ENCODE measurements at places on chromosomes 12 and 14. TPM values are rescaled to one million over a fixed set of nuclear protein-coding genes. Genes with fewer than 3 reads are reported as not detected.

GRCh38 chr14:43877351-43877960 is 629.6 kb downstream of the FSCB start:
- no peak overlapping the region for H3K4me3 ChIP-seq
- no peak for DNase-seq
- H3K27me3 ChIP-seq, result no peaks in the 10 kb centered on the region

- no peak overlapping the region for H3K4me3 ChIP-seq
- no peaks in the 10 kb centered on the region for H3K36me3 ChIP-seq
- no peaks in the 10 kb centered on the region for H3K27me3 ChIP-seq
Observed at GRCh38 chr12:115820656-115821055, 456.8 kb downstream of the MED13L start.

- peak; percentile 63 for DNase-seq
- peaks cover 51% of the 10 kb centered on the region for H3K36me3 ChIP-seq
- no peak overlapping the region for H3K27ac ChIP-seq
- H3K27me3 ChIP-seq, result no peaks in the 10 kb centered on the region
- peaks cover 13% of the 10 kb centered on the region for H3K4me1 ChIP-seq
Observed at GRCh38 chr14:71720978-71721624, 211.1 kb upstream of the RGS6 start.

Gene CCNB1IP1
- total RNA-seq, result 61.8 TPM

Gene ENDOU
- total RNA-seq, result 0.09 TPM

- peaks cover 32% of the 10 kb centered on the region for H3K27me3 ChIP-seq
- H3K27ac ChIP-seq, result no peak overlapping the region
- no peaks in the 10 kb centered on the region for H3K36me3 ChIP-seq
- no peak overlapping the region for H3K4me3 ChIP-seq
- peaks cover 3% of the 10 kb centered on the region for H3K4me1 ChIP-seq
Observed at GRCh38 chr14:21822109-21822508, 148.5 kb upstream of the OR4E1 start.

GRCh38 chr12:10957741-10958140 is 18.7 kb upstream of the TAS2R14 start:
- peaks cover 16% of the 10 kb centered on the region for H3K4me1 ChIP-seq
- no peak overlapping the region for H3K4me3 ChIP-seq
- H3K27ac ChIP-seq, result no peak overlapping the region
- peaks cover 2% of the 10 kb centered on the region for H3K36me3 ChIP-seq

Gene SLC8A3
- 0.79 TPM for total RNA-seq

DNA sequence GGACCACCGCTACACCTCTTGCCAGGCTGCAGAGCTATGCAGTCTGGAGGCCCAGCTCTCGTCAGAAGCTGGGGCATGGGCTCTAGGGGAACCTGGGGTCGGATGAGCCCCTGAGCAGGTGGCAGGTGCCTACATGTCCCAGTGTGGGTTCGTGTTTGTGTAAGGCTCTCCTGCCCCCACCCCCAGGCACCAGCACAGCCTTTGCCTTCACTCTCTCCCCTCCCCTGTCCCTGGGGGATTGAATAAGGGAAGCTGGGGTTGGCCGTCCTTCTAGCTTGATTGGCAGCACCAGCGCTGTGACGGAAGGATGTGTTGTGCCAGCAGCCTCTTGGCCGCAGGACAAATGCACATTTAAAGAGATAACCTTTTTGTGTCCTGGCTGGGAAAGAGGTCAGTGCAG is 34.8 kb upstream of the TSPAN9 start:
- peaks cover 9% of the 10 kb centered on the region for H3K27me3 ChIP-seq
- H3K4me3 ChIP-seq, result no peak overlapping the region
- no peaks in the 10 kb centered on the region for H3K4me1 ChIP-seq
- H3K36me3 ChIP-seq, result no peaks in the 10 kb centered on the region

GRCh38 chr12:63922474-63922873 is 78.0 kb downstream of the SRGAP1 start:
- no peaks in the 10 kb centered on the region for H3K4me1 ChIP-seq
- H3K27ac ChIP-seq, result no peak overlapping the region
- no peak overlapping the region for H3K4me3 ChIP-seq

- peaks cover 20% of the 10 kb centered on the region for H3K27me3 ChIP-seq
- H3K4me1 ChIP-seq, result no peaks in the 10 kb centered on the region
- H3K36me3 ChIP-seq, result no peaks in the 10 kb centered on the region
- H3K27ac ChIP-seq, result no peak overlapping the region
- DNase-seq, result no peak
Observed at GRCh38 chr12:106258226-106258625, 10.4 kb upstream of the CKAP4 start.

Gene SCNN1A
- not detected for total RNA-seq

GRCh38 chr12:116990971-116991966 is 80.5 kb downstream of the FBXW8 start:
- no peak overlapping the region for H3K27ac ChIP-seq
- H3K27me3 ChIP-seq, result no peaks in the 10 kb centered on the region
- H3K36me3 ChIP-seq, result peaks cover 8% of the 10 kb centered on the region
- no peak for DNase-seq
- no peak overlapping the region for H3K4me3 ChIP-seq

DNA sequence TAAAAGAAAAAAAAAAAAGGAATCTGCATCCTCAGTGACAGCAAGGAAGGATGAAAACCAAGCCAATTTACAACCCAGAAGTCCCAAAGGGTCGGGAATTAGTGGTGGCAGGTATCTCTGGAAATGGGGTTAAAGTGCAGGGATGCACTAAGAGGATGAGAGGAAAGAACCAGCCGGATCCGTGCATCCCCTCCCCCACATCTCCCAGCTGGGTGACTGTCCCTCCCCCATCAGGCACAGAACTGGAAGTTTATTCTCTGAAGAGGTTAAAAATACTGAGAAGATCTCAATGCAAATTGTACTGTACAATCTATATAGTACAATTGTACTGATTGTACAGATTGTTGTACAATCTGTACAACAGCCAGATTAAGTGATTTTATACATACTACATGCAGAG is 15.4 kb downstream of the CLMN start:
- no peak overlapping the region for H3K4me3 ChIP-seq
- no peaks in the 10 kb centered on the region for H3K36me3 ChIP-seq
- no peak for DNase-seq
- H3K4me1 ChIP-seq, result no peaks in the 10 kb centered on the region
- no peak overlapping the region for H3K27ac ChIP-seq
- H3K27me3 ChIP-seq, result peaks cover 2% of the 10 kb centered on the region
